GM12878 (cell line): ENCODE measurements at places on chromosomes 2 and 18. TPM values are rescaled to one million over a fixed set of nuclear protein-coding genes. Genes with fewer than 3 reads are reported as not detected.

Gene TCF23
- total RNA-seq, result not detected in 2 replicates

Gene CRYGD
- total RNA-seq, result not detected in 2 replicates

Gene RAB6C
- not detected in 2 replicates for total RNA-seq

Gene TLX2
- 5.3 and 5.5 TPM in 2 replicates for total RNA-seq

Gene ALPG
- not detected in 2 replicates for total RNA-seq

Gene COBLL1
- 0.32 and 0.46 TPM in 2 replicates for total RNA-seq

Gene CNTNAP5
- not detected in 2 replicates for total RNA-seq

Gene NCKAP5
- 0.35 and 0.44 TPM in 2 replicates for total RNA-seq

Gene CCDC85A
- not detected in 2 replicates for total RNA-seq

Gene TTC31
- total RNA-seq, result 27.3 and 30.5 TPM in 2 replicates

Gene RUFY4
- total RNA-seq, result 1.5 and 2.7 TPM in 2 replicates

Gene C2orf72
- total RNA-seq, result 0.08 and 0.18 TPM in 2 replicates

Gene DCDC2C
- not detected in 2 replicates for total RNA-seq

Gene SLC9A4
- total RNA-seq, result 0.05 and 0.10 TPM in 2 replicates

Gene STK11IP
- 21.3 and 24.0 TPM in 2 replicates for total RNA-seq

Gene OSR1
- not detected in 2 replicates for total RNA-seq

Gene RGPD4
- total RNA-seq, result not detected in 2 replicates

Gene ALLC
- total RNA-seq, result not detected in 2 replicates

Gene SLC4A3
- total RNA-seq, result 0.05 TPM in 1 of 2 replicates, not detected in the other

Gene SKA1
- total RNA-seq, result 24.0 and 25.6 TPM in 2 replicates

Gene SCN9A
- 0.08 TPM in 2 replicates for total RNA-seq

Gene KIAA2012
- not detected in 2 replicates for total RNA-seq

Gene PRKRA
- total RNA-seq, result 46.8 and 49.1 TPM in 2 replicates

Gene TMEM37
- total RNA-seq, result 0.16 and 0.44 TPM in 2 replicates

Gene PMAIP1
- 101 and 105 TPM in 2 replicates for total RNA-seq

Gene LBX2
- 0.88 and 1.2 TPM in 2 replicates for total RNA-seq
